ENCODE measurements at places on chromosomes 5 and 9.

DNA sequence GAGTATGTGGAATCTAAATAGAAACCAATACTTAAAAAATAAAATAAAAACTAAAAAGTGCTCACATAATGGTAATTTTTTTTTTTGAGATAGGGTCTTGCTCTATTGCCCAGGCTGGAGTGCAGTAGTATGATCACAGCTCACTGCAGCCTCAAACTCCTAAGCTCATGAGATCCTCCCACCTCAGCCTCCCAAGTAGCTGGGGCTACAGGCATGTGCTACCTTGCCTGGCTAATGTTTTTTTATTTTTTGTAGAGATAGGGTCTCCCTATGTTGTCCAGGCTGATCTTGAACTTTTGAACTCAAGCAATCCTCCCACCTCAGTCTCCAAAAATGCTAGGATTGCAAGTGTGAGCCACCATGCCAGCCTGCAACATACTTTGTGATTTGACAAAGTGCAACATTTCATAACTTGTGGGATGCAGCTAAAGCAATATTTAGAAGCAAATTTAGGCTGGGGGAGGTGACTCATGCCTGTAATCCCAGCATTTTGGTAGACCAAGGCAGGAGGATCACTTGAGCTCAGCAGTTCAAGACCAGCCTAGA, 18.4 kb downstream of the AP3B1 start:
- DNase-seq = no peak

DNA sequence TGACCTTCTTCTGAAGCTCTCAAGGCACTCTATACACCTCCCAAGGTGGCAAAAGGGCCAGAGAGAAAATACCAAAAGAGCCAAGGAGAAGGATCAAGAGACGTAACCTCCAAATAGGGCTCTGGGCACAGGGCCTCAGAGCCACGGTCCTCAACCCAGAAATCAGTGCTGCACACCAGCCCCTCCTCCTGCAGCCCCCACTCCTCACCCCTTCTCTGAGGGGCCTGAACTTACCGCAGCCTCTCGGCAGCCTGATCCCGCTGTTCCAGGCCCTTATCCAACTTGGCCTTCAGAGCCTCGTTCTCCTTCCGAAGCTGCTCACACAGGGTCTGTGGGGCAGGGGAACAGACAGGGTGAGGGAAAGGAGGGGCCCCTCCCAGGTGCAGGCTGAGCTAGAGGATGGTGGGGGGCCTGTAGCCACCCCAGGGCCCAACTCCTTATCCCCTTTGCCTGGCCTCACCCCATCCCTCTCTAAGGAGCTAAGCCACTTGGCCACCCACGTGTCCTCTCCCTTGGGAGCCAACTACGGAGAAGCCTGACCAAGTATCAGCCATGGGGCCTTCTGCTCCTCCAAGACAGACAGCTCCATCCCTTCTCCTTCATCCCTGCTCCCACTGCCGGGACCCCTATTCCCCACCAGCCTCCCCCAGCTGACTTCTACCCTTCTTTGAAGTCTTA, 28.8 kb downstream of the TNIP1 start:
- no peak for DNase-seq

DNA sequence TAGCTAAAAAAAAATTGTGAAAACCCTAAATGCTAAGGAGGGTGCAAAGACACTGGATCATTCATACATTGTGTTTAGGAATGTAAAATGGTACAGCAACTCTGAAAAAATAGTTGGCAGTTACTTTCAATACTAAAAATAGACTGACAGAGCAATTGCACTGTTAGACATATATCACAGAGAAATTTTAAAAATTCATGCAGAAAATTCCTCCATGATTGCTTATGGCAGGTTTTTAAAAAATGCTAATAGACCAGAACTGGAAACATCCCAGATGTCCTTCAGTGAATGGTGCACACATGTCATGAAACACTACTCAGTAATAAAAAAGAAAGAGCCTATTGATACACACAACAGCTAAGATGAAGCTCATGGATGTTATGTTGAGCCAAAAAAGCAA, 349.8 kb upstream of the DAB2 start:
- no peak for DNase-seq

- DNase-seq = no peak
Observed at GRCh38 chr5:53766673-53767072, 206.2 kb downstream of the NDUFS4 start.

DNA sequence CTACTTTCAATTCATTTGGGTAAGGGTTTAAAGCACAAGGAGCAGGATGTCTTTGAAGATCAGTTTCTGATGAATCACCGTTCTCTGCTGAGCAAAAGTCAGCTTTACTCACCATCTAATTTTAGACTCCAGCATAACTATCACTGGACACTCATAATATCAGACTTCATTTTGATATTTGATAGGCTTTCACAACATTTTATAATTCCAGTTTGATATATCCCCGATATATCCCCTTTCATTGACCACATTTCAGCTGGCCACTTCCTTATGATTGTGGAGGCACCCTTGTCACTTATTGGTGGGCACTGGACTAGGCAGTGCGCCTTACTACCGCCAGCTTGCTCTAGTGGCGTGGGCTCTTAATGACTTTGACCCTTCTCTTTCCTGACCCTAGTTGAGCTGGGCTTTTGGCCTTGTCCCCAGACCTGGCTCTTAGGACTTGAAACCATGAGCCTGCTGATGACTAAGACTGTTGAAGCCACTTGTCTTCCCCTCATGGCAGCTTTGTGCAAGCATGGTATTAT, 46.8 kb downstream of the CYSTM1 start:
- no peak for DNase-seq

DNA sequence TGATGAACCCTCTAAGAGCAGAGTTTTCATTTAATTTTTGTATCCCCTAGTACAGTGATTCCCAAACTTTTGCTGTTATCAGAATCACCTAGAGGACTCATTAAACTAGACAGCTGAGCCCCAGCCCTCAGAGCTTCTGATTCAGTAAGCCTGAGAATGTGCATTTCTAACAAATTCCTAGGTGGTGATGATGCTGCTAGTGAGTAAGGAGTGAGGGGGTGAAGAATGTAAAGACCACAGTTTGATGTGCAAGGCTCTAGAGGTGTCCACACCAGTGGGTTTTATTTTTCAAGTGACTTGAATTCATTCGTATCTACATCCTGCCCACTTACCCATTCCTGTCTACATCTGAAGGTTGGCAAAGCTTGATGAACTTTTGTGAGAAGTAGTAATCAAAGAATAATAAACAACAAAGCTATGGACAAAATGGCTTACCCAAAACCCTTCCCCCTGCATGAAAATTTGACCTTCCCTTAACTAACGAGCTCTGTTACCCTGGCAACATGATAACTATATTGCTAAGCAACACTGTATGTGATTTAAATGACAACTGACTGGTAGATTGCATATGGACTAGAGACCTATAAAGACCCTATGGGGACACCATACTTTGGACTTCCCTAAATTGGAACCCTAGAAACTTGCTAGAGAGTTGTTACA, 35.2 kb downstream of the DTWD2 start:
- DNase-seq = no peak

- DNase-seq = no peak
Observed at GRCh38 chr9:109314011-109314531, 6.8 kb downstream of the EPB41L4B start.

- DNase-seq = no peak
Observed at GRCh38 chr5:107893642-107894041, 222.9 kb upstream of the EFNA5 start.

DNA sequence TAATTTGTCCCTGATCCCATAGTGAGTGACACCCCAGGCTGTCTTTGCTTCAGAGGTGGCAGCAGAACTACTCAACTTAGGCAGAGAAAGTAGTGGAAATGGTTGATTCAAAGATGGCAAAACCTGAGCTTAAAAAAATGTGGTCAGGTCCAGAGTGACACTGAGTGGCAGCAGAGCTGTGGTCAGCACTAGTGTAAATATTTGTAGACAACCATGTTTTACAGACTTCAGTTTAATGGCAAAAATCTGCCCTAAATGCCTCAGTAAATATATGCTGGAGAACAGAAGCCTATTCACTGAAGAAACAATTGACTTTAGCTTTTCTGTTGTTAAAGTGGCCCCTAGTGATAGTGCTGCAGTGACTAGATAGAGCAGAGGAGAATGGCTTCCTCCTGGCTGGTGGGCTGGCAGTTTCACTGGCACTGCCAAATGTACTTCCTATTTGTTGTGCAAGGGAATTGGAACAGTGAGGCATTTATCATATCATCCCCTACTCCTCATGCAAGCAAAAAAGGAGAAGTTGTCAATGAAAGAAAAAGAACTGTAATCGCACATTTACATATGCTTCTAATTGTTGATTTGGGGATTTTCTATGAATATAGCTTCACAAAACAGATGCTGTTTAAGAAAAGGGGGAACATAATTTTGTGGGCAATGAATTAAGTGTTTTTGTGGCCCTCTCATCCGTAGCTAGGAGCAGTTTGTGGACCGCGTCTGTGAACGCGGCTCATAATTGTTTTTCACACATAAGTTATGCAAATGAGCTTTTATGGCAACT, 12.0 kb downstream of the PBX3 start:
- no peak for DNase-seq

DNA sequence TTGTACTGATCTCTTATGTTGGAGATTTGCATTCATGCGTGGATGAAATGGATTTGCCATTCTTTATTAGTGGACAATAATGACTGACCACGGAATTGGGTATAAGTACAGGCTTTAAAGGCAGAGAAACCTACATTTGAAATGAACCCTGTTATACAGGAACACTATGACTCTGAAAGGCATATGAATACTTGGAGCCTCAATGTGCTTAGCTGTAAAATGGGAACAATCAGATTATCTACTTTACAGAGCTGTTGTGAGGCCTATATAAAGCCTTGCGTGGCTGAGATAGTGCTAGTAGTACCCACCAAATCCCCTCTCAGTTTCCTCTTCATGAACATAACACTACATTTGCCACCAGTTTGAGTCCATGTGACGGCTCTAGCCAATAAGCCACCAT, 18.9 kb upstream of the MGAT1 start:
- no peak for DNase-seq

DNA sequence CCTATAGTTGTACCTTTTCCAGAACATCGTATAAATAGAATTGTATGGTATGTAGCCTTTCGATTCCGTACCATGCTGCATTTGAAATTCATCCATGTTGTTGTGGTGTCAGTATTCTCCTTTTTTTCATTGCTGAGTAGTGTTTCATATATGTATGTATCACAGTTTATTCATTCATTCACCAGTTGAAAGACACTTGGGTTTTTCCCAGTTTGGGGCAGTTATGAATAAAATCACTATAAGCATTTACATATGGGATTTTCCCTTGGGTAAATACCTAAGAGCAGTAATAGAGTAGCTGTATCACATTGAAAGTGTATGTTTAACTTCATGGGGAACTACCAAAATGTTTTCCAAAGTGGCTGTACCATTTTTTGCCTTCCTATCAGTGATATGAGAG, 16.1 kb upstream of the FKTN start:
- DNase-seq = no peak

- DNase-seq = no peak
Observed at GRCh38 chr5:159944056-159944600, 27.8 kb downstream of the ADRA1B start.

DNA sequence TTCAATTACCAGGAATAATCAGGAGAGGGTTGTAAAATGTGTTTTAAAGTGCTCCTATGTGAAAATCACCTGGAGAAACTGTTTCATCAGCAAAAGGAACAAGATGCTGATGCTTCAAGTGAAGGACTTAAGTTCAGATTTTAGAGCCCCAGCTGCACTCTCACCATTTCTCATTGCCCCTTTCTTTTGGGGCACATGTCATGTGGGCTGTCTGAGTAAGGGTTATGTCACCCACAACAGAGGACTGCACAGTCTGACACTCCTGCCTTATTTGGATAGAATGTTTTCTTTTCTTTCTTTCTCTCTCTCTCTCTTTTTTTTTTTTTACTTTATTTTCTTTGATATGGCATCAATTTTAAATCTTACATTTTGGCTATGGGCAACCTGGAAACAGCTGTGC, 204.1 kb upstream of the EFNA5 start:
- DNase-seq = no peak

GRCh38 chr9:78905986-78906755, 609.2 kb downstream of the PSAT1 start:
- DNase-seq = no peak

DNA sequence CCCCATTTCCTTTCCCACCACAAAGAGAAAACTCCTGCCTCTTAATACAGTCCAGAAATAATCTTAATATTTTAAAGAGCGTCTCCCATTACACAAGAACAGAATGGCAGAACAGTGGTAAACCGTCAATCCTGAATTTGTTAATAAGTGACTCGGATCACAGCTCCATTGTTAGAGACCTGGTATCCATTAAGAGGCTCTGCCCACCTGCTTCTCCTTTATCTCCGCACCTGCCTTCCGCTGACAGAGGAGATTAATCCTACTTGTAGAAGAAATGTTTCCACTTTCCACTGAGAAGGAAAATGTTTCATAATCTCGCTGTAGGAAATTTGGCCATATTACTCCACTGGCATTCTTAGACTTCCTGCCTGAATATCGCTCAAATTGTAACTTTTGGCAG, 1493.2 kb downstream of the MAT2B start:
- no peak for DNase-seq

GRCh38 chr5:36300927-36301540, 668 bp downstream of the RANBP3L start:
- DNase-seq = no peak

DNA sequence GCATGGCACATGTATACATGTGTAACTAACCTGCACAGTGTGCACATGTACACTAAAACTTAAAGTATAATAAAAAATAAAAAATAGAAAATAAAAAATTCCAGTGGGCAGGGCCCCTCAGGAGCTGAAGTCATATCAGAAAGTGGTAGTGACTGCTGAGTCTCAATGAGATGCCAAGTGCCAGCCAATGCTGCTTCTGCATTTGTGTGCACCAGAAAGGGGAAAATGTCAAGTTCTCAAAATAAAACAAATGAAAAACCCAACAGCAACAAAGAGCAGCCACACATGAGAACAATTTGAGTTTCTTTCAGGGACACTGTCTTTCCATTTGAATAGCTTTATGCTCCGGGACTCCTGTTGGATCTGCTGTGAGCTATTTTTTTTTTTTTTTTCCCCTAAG, 117.2 kb upstream of the CCDC112 start:
- no peak for DNase-seq

DNA sequence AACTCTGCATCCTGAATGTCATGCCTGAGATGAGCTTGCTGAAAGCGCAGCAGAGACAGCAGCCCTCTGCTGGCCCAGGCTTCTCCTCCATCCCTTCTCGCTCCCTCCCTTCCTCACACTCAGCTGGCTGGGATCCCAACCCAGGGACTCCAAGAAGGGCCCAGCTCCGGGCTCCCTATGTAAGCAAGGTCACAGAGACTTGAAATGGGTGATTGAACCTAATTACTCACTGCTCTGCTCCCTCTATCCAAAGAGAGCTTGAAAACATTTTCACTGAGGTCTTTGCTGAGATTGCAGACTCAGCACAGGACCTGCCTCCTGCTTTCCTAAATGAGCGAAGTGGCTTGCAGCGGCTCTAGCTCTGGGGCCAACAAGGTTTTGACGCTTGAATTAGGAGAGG, 42.8 kb downstream of the RAPGEF1 start:
- DNase-seq = no peak
